ENCODE measurements at places on chromosomes 4 and X.

DNA sequence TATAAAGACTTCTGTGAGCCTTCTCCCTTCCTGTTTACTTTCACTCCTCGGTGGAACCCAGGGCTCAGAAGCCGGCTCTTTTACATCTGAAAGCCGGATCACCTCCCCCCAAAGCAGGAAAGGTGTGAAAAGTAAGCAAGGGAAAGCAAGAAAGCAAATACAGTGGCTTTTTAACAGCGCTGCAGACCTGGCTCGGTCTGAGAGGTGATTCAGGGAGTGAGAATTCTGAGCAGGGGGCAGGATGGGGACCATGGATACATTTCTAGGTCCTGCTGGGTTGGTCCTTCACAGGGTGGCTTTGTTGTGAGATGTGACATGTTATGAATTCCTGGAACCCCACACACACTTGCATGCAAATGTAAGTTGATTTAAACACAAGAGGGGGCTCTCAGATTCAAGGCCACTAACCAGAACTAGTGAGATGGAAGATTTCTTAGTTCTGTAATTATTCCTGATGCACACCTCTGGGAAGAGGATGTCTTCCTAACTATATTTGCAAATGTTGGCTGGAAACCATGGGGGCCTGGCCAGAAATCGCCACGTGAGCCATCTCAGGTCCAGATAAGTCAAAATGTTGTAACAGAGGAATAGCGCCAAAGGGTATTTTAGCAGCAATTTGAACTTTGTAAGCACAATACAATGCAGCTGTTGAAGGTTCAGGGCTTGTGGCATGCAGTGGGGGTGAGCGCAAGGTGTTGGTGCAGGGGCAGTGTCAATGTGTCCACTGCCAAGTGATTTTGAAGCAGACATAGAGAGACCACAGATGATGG is 670.1 kb upstream of the LCORL start:
- no peak for DNase-seq

DNA sequence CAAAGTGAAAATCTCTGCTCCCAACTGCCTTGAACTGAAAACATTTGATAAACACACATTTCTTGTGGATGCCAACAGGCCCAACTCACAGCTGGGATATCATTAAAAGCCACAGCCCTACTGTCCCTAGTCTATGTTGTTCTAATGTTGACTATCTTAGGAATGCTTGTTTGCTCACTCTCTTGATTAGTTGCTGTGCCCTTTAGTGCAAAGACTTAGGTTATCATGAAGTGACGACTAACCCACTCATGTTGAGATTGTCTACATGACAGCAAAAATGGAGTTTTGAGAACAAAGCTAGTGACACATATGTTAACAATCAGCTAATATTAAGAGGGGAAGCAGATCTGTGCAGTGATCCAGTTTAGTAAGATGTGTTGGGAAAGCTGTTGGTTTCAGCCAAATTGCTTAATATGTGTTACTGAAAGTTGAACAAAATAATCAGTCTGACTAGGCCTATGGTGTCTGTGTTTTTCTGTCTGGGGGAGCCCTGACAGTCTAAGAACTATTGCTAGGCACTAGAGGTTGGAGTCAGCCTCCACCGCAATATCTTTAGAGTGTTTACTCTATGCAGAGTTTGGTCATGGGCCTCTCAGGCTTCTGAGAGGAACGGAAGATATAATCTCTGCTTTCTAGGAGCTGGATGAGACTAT is 125.5 kb downstream of the ATG4A start:
- peak; percentile 15 for DNase-seq

GRCh38 chr4:56302760-56303159 is 84.5 kb downstream of the AASDH start:
- DNase-seq = no peak

- DNase-seq = no peak
Observed at GRCh38 chr4:57410331-57411052, 300.3 kb upstream of the IGFBP7 start.

- peak; percentile 51 for DNase-seq
Observed at GRCh38 chr4:84237008-84237407, 262.1 kb downstream of the NKX6-1 start.

GRCh38 chr4:20676501-20677197 is 23.6 kb upstream of the PACRGL start:
- no peak for DNase-seq

GRCh38 chr4:178165951-178166308 is 723.7 kb upstream of the AGA start:
- DNase-seq = no peak

- DNase-seq = no peak
Observed at GRCh38 chr4:41524425-41524824, 13.5 kb upstream of the LIMCH1 start.

DNA sequence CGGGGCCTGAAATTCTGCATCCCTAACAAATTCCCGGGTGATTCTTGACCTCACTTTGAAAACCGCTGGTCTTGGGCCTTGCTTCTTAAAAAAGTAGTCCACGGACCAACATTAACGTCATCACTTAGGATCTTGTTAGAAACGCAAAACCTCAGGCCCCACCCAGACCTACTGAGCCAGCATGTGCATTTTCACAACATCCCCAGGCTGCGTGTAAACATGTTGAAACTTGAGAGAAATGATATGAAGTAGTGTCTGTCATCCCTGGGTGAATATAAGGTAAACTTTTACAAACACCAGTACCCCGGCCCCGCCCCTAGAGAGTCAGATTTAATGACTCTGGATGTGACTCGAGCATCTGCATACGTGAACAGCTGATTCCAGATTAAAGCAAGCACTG is 33.7 kb downstream of the SORBS2 start:
- no peak for DNase-seq

DNA sequence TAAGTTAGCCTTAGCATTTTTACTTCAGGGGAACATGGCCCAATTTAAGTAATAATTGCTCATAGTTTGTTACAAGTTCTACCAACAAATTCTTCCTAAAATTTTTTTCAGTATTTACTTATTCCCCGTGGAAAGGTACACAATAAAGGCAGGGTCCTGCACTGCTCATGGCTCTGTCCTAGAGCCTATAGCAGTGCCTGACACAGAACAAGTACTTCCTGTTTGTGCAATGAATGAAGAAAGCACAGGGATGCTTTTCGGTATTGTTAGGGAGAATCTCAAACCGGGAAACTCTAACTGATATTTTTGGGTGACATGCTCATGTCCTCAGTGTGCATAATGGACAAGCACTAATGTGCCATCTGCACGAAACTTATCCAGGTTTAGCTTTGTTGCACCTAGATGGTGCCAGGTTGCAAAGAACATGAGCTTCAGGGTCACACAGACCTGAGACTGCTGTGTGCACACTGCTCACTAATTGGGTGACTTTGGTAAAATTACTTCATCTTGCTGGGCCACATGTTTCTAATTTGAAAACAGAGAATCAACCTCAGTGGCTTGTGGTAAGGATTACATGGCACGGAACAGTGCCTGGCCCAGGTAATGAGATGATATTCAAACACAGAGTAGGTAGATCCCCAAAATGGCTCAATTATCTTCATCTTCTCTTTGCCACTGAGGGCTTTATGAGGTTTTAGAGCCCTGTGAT is 175.8 kb upstream of the NPY2R start:
- DNase-seq = no peak

GRCh38 chrX:44432641-44433040 is 89.2 kb upstream of the EFHC2 start:
- peak; percentile 11 for DNase-seq

- DNase-seq = no peak
Observed at GRCh38 chr4:38382520-38382919, 281.5 kb upstream of the KLF3 start.

All from fibroblast of mammary gland (primary cell).